ENCODE measurements at places on chromosomes 1 and 21.

GRCh38 chr1:172966844-172967540 lies 83.7 kb downstream of the TNFSF18 start:
- DNase-seq = no peak

- DNase-seq = no peak
These were observed 15.5 kb downstream of the FYB2 start for GRCh38 chr1:56803561-56804156.

DNA sequence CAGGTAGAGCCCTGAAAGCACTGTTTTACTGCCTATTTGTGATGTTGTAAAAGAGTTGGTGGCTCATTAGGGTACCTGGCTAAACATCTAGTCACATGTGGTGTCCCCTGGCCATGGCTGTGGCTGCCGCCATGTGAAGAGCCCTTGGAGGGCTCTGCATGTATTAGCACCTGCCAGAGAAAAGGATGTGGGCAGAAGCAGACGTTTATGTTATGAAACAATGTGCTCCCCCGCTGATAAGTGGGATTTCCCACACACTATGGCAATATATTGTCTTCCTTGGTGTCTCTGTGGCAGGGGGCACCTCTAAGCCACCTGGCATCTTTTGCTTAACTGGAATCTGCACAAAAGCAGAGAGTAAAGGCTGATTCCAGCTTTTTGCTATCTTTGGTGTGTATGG lies 9.6 kb downstream of the TENT5C start:
- DNase-seq = no peak

DNA sequence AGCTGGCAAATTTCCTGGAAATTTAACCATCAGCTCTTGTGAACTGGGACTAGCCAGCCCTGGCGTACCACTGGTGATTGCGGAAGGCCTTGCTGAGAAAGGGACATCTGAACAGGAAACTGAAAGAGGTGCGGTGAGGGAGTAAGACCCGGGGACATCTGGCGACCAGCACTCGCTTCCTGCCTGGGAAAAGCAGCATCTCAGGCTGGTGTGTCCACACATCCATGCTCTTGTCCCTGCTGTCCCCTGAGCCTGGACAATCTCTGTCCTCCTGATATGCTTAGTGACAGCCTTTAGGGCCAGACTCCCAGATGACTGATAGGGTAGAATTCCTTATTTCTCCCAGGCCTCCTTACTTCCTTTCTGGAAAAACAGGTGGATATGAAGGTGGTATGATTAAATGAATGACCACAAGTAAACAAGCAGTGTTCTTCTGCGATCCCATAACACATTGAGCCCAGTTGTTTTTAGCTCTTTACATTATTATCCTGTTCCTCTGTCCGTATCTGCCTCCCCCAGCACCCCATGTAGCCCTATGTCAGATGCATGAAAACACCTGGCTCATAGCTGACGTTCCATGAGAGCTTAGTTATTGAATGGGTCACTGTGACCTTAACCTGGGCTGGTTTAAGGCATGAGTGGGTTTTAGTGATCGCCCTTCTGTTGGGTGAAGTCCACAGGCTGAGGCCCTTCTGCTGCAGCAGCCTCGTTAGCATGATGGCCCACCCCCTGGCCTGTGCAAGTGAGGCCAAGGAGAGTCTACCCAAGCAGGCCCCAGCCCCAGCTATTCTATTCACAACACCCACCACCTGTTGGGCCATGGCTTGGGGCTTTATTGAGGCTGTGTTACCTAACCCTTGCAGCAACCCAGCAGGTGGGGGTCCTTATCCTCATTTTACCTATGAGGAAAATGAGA lies 76.1 kb upstream of the GADD45A start:
- no peak for DNase-seq

- DNase-seq = no peak
These were observed 330.5 kb upstream of the B3GALT2 start for GRCh38 chr1:193516755-193517388.

GRCh38 chr1:76625886-76626678 lies 241.2 kb upstream of the ST6GALNAC5 start:
- DNase-seq = no peak

GRCh38 chr21:46099476-46099875 lies 1.6 kb downstream of the COL6A2 start:
- DNase-seq = no peak

Measured in stimulated activated CD8-positive, alpha-beta memory T cell treated with anti-CD3 and anti-CD28 coated beads, Interleukin-7, amount 100 ng/mL, for 1 hour (primary cell).